ENCODE measurements at places on chromosomes 1 and 21.
A peak's percentile ranks its signal among the peaks of the same experiment; 100 is the strongest.

DNA sequence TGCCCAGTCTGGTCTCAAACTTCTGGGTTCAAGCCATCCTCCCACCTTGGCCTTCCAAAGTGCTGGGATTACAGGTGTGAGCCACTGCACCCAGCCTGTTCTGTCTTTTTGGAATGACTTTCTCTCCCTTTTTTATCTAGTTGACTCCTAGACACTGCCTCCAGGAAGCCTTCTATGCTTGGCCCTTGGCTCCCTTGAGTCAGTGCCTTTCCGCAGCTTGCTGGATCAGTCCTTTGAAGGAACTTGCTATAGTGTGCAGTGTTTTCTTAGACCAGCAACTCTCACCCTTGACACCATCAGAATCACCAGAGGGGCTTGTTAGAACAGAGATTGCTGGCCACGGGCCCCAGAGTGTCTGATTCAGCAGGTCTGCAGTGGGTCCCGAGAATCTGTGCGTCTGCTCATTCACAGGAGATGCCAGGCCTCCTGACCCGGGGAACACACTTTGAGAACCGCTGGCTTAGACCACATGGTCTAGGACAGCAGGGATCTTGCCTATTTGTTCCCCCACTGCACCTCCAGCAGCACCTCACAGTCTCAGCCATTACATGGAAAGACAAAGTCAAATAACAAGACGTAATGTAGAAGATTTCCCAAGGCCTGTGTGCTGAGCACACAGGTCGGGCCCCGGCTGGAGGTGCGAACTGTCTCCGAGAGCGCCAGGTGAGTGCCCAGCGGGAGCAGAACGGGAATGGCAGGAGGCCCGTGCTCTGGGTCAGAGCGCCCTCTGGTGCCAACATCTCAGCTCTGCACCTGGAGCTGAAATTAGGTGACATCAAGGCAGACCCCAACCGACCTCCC, 27.4 kb upstream of the CTPS1 start:
- DNase-seq = peak; percentile 29

DNA sequence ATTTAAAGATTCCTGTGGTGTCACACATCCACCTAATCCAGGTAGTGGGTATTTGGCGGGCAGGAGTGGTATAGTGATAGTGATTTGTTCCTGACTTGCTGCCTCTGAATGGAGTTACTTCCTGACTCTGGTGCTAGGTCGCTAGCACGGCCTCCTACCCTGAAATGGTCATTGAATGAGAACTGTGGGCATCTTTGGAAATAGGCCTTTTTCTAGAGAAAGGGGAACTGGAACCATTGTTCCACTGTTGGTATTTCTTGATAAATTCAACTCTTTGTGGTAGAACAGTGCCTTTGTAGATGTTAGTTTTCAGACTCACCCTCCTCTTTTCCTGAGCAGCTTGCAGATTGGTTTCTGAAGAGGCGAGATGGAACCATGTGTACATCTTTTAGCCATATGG, 1.5 kb downstream of the QSOX1 start:
- no peak for DNase-seq

DNA sequence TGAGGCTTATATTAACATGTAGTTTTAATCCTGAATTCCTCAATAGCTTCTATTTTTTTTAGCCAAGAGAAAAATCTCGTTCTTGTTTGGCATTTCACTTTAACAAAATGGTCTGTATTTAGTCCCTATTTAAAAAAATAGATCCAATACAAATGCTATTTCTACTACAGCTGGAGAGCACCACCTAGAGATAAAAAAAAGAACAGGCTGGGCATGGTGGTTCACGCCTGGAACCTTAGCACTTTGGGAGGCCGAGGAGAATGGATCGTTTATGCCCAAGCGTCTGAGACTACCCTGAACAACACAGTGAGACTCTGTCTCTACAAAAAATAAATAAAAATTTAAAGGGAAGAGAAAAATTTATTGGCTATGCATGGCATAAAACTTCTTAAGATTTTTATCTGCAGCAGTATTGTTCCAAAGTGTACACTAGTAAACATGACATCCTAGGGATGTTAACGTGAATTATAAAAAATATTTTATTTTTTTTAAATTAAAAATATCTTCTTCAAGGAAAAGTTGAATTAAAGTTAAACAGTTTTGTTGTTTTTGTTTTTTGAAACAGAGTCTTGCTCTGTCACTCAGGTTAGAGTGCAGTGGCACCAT, 4.4 kb downstream of the ST7L start:
- DNase-seq = peak; percentile 2

- DNase-seq = no peak
Observed at GRCh38 chr21:26421724-26422123, 151.4 kb downstream of the CYYR1 start.

DNA sequence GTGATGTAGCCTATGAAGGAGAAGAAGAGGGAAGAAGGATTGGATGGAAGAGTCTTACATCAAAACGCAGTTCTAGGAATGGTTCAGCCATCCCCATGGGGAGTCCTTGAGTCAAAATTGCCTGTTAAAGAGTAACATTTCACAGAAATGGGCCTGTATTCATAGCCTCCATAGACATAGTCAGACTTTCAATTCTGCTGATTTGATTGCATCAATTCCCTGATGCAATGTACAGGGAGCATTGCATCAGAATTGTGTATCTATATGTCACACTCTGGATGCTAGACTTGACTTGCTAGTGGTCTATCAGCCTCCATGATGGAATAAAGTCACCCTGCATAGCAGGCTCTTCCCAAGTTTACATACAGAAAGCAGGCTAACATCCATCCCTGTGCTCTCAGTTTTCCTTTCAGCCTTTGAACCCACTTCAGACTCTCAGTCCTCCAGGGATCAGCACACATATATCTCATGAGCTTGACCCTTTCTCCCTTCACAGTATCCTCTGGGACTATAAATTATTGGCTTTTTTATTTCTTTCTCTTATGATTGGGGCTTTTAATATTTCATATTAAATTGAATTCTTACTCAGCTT, 1111.7 kb upstream of the B3GALT2 start:
- DNase-seq = no peak

DNA sequence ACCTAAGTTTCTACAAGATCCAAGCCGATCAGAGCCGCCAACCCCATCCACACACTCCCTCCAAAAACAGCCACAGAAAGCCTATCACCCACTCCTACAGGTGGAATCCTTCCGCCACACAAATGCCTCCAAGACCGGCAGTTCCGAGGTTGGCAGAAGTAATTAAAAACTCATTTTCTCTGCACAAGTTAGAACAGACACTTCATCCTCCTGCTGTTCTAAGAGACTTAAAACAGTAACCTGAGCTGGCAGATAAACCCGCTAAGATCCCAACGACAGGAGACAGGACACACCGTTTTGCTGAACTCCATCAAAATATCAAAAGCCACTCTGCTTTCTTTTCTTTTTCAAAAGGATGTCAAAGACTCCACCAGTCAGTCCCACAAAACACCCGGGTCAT, 2.8 kb downstream of the SSBP3 start:
- no peak for DNase-seq

GRCh38 chr1:106249365-106249764, 807.1 kb upstream of the PRMT6 start:
- no peak for DNase-seq

DNA sequence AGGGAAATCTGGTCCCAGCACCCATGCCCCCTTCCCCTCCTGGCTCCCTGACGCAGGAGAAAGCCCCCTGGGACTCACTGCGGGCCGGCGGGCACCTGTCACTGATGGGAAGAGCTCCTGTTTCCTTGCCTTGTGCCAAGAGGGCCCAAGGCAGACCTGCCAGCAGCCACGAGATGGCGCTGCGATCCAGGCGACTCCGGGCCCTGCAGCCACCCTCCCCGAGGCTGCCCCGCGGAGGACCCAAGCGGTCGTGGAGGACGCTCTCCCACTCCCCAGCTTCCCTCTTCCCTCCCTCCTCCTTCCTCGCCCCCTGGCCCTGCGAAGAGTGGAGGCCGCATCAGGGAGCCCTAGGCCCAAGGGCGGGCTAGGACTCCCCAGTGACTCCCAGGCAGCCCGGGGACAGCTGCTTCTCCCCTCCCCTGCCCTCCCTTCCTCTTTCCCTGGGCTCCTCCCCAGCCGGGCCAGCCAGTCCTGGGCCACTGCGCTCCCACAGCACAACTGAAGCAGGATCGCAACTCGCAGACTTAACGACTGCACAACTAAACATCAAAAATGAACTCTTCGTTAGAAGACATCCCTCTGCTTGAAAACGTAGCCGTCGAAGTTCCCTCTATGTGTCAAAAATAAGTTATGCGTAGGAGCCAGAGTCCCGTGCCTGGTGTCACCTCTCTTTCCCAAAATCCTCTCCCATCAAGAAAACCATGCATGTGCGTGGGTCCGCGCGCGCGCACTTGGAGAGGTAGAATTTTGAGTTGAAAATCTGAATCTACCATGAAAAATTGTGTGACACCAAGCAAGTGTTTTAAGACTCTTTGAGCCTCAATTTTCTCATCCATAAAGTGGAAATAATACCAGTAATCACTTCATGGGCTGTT, 34.2 kb downstream of the BATF3 start:
- peak; percentile 75 for DNase-seq

- no peak for DNase-seq
Observed at GRCh38 chr21:35244514-35244913, 195.4 kb upstream of the RUNX1 start.

DNA sequence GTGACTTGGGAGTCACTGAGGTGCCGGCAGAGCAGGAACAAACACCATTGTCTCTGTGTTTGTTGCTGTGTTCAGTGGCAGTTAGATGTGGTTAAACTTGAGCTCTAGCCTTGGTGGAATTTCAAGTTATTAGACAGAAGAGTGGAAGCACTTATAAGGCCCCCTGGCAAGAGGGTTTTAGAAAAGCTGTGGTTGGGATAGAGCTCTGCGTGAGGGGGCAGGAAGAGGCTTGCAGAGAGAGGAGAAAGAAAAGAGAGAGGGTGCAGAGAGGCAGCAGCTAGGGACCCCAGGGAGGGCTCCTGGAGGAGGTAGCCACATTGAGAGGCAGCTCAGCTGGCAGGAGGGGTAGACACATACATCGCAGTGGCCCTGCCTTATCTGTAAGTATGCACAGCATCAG, 128.2 kb downstream of the GALNT2 start:
- DNase-seq = no peak

- DNase-seq = peak; percentile 26
Observed at GRCh38 chr1:92484472-92485380, 2.0 kb downstream of the GFI1 start.

GRCh38 chr1:35857830-35858229, 25.2 kb upstream of the AGO1 start:
- DNase-seq = no peak

DNA sequence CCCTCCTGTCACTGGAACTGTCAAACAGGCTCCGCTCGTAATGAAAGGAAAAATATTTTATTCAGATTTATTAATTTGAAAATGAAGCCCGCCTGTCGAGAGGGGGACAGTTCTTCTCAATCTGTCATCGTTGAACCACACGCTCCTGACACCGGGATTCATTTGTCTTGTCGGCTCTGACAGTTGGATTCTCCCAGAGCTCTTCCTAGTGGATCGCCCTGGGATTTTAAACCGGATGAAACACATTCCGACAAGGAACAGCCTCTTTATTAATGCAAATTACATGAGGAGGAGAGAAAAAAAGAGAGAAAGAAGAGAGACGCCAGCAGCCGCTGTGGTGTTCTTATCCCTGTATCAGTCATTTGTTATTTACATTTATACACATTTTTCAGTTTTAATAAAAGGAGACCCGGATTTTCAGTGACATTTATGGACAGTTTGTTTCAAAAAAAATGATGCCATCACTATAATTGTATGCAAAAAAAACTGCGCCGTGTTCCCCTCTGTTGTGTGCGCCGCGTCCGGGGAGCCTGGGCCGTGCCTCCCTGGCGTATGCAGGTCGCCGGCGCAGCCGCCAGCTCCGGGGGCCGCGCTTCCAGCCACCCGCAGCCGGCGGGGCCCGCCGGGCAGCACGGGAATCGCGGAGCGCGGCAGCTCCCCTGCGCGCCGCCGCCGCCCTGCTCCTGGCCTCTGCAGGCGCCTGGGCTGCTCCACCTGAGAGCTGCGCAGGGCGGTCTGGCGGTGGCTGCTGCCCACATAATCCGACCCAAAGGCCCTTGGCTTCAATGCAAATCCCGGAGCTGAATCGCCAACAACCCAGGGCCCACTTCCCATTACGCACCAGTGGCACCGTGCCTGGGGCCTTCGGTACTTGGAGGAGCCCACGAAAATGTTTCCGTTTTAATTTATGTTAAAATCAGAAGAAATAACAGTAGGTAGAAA, 237.9 kb upstream of the PBX1 start:
- peak; percentile 30 for DNase-seq

GRCh38 chr1:53066488-53066887, 4.5 kb downstream of the PODN start:
- no peak for DNase-seq

DNA sequence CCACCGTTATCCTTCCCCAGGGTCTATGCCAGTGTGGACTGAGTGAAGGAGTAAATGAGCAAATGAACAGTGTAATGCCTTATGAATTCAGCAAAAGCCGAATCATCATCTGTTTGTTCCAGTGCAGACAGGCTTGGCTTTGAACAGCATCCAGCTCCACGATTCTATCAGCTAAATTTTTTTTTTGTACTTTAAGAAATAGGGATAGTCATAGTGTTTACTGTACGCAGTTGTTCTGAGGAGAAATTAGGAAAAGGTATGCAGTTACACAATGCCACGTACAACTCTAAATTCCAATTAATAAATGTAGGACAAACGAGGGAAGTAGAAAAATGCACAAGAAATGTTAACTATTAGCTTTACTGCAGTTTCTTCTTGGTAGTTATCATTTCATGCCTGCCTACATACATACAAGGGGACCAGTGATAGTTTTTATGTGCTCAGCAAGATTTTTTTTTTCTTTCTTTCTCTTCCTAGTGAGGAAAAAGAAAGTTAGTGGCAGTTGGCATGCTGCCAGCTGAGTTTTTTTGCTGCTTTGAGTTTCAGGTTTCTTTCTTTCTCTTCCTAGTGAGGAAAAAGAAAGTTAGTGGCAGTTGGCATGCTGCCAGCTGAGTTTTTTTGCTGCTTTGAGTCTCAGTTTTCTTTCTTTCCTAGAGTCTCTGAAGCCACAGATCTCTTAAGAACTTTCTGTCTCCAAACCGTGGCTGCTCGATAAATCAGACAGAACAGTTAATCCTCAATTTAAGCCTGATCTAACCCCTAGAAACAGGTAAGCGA, at the start of gene IFI44L:
Gene IFI44L, plus strand, starts transcription at position 646 of the 777 bp plus-strand sequence. CDS start 7,468 bp downstream, outside the sequence.
- no peak for DNase-seq

- DNase-seq = peak; percentile 41
Observed at GRCh38 chr21:37257511-37257966, 9.6 kb downstream of the VPS26C start.

DNA sequence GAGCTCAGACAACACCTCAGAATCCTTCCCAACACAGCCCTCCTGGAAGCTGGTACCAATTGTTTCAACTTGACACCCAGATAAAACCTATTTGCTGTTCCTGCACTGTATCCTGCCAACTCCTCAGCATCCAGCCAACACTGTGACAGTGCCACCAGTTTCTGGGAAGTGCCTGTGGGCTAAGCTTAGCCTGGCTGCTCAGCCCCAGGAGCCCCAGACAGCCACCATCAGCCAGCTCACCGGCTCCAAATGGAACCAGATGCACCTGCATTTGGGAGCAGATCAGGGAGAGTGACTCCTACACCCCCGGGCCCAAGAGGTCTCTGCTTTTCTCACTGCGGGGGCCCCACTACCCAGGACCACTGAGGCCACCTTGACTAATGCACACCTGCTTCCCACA, 24.9 kb downstream of the KCNN3 start:
- DNase-seq = no peak

- DNase-seq = no peak
Observed at GRCh38 chr21:14313300-14313699, 69.6 kb downstream of the HSPA13 start.

GRCh38 chr1:113125517-113125916, 52.5 kb downstream of the LRIG2 start:
- DNase-seq = no peak

Data from SHP77 (cell line).